ENCODE measurements at places on chromosomes 2 and 18. TPM values are rescaled to one million over a fixed set of nuclear protein-coding genes. Genes with fewer than 3 reads are reported as not detected.

Gene RABL2A
- total RNA-seq = 2.1 TPM

Gene TTN
- 4.7 TPM for total RNA-seq

Gene MATN3
- total RNA-seq = 4.0 TPM

Gene LGALSL
- 2.1 TPM for total RNA-seq

Gene BOLL
- not detected for total RNA-seq

Gene PCARE
- total RNA-seq = not detected

Gene CCDC141
- total RNA-seq = 0.13 TPM

Gene RAX
- total RNA-seq = not detected

Gene SLC9A4
- total RNA-seq = not detected

Gene SLC40A1
- 3.1 TPM for total RNA-seq

Gene SCN1A
- not detected for total RNA-seq

Gene BUB1
- 49.7 TPM for total RNA-seq

Gene EMILIN1
- total RNA-seq = 7.2 TPM

Gene RTP5
- total RNA-seq = not detected

Gene ALLC
- total RNA-seq = not detected

Gene MROH2A
- not detected for total RNA-seq

Gene SKOR2
- total RNA-seq = not detected

Gene PARD6G
- 1.9 TPM for total RNA-seq

Gene ALPG
- 0.07 TPM for total RNA-seq

Gene ARHGEF33
- 0.07 TPM for total RNA-seq

Gene AQP12B
- not detected for total RNA-seq

Gene RGPD3
- total RNA-seq = 0.13 TPM

Gene GAL3ST2
- not detected for total RNA-seq

Gene ALK
- total RNA-seq = not detected

Gene SLC35F5
- 45.8 TPM for total RNA-seq

Gene MARCO
- not detected for total RNA-seq

Gene SUMO1
- 96.6 TPM for total RNA-seq

Gene CIB4
- not detected for total RNA-seq

Gene LIMS4
- 6.3 TPM for total RNA-seq

Gene MRO
- not detected for total RNA-seq

Gene FSHR
- total RNA-seq = not detected

Gene UPP2
- total RNA-seq = not detected

Gene CD8B2
- not detected for total RNA-seq

Gene ORC4
- total RNA-seq = 40.6 TPM

Gene GPR45
- not detected for total RNA-seq

Measured in mammary microvascular endothelial cell (primary cell).